ENCODE measurements at places on chromosomes 4 and X.

DNA sequence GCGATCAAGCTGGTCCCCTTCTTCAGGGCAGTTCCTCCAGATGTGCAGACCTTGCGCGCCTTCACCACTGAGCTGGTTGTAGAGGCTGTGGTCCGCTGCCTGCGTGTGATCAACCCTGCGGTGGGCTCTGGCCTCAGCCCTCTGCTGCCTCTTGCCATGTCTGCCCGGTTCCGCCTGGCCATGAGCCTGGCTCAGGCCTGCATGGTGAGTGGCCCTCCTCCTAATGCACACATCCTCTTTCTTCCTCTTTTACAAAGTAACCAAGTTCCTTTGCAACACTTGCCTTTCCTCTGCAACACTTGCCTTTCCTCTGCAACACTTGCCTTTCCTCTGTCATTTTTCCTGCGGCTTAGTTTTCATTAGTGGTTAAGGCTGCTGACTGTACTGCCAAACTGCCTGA, 1.8 kb downstream of the CCDC22 start:
- DNase-seq, result no peak

GRCh38 chr4:146333187-146333894, 119.0 kb downstream of the REELD1 start:
- DNase-seq, result no peak

- no peak for DNase-seq
Observed at GRCh38 chrX:48003367-48003757, 427 bp downstream of the ZNF182 start.

GRCh38 chr4:124804584-124804983, 92.1 kb upstream of the ANKRD50 start:
- DNase-seq, result no peak

DNA sequence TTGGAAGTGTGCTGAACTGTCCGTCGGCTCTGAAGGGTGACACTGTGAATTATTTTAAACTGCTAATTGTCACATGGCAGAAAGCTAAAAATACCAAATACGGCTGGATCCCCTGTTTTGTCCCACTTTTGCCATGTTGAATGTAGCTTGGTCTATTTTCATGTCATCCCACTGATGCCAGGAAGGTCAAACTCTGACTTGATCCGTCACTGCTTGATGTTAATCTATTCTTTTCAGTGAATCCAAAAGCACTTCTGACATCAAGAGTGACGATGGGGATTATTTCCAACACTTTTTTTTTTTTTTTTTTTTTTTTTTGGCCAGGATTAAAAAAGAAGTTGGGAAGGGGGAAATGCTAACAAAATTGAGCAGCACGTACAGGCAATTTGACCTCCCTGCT, 734.6 kb upstream of the TENM3 start:
- no peak for DNase-seq

DNA sequence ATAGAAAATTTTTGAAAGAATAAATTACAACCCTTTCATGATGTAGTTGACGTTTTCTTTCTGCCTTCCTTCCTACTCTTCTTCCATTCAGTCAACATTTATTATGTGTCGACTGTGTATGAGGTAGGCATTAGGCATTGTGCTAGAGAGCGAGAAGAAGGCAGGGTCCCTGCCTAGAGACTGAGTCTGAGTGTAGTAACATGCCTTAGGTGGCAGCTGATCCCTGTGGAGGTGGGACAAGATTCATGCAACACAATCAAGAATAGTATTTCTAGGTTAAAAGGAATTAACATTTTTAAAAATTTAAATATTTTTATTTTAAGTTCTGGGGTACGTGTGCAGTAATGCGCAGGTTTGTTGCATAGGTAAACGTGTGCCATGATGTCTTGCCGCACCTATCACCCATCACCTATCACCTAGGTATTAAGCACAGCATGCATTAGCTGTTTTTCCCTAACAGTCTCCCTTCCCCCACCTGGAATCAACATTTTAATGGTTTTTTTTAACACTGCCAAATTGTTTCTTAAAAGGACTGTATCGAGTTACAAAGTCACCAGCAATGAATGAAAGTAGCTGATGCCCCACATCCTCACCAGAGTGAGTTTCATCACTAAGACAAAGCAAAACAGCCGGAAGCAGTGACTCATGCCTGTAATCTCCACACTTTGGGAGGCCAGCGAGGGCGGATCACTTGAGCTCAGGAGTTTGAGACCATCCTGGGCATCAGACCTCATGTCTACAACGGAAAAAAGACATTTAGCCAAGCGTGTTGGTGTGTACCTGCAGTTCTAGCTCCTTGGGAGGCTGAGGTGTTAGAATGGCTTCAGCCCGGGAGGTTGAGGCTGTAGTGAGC, 84.0 kb downstream of the WWC2 start:
- DNase-seq, result no peak

DNA sequence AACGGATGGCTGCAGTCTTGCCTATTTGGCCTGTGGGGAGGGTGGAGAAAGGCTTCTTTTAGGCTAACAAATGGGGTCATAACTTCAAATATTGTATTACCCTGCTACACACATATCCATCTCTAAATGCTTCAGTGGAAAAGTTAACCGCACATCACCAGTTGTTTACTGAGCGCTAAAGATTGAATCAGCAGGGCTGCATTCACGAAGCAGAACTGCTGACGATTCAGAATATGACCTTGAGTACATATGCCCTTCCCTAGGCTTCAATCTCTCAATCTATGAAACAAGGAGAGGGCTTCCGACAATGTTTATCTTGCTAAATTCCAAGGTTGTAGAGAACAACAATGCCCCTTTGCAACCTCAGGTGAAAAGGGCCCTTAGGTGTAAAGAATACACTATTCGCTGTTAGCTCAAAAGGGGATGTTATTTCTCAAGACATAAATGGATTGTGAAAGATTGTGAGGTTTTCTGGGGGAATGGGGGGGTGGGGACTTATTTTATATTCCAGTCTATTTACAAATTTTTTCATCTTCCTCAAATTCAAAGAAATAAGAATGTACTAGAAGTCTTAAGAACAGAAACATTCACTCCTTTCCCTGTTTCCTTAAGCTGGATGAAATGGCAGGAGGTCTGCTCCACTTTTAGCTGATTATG, 2.6 kb upstream of the ATP6AP2 start:
- DNase-seq, result no peak

DNA sequence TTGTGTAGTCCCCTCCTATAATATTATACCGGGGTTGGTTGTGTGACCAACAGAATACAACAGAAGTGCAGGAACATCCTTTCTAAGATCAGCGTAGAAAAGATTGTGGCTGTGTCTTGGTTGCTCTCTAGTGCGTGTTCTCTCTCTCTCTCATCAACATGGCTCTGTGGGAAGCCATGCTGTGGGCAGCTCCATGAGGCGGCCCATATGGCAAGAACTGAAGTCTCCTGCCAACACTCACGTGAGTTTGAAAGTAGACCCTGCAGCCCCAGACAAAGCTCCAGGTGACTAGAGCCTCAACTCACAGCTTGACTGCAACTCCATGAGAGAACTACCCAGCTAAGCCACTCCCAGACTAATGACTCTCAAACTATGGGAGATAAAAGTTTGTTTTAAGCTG, 118.7 kb downstream of the TSPAN5 start:
- DNase-seq, result no peak

GRCh38 chrX:65591206-65591605, 56.6 kb upstream of the LAS1L start:
- DNase-seq, result no peak

- no peak for DNase-seq
Observed at GRCh38 chr4:5801696-5802095, 90.7 kb downstream of the EVC start.

DNA sequence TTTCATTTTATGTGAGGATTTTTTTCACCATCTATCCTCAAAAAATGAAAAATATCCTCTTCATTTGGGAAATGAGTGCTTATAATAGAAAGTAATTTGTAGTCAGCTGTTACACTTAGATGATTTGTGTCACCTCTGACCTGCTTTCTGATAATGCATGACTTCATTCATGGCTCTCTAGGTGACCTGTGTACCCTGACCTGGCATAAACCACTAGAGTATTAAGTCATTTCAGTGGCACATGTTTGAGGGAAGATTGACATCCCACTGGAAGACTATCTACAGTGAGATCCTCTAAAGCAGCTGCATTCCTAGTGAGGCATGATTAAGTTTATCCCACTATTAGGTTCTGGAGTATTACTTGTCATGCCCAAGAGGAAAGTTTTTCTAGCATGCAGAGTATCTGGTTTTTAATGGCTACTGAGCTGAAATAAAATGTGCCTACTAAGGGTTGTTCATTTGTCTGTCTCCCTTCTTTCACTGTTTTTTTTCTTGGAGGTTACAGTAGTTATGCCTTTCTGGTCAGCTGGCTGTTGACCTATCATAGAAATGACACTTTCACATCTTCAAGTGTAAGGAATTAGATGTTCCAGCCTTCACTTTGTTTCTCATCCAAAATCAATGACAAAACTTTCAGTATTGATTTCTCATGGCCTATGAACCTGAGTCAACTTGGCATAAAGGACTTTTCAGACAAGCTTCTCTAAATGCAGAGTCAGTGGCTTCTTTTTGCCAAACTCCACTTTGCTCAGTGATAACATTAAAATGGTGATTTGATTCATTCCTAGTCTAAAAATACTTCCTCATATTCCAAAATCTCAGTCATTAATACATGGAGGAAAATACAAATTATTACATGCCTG, 33.1 kb downstream of the TET2 start:
- no peak for DNase-seq

GRCh38 chr4:164428561-164428960, 325.4 kb upstream of the SMIM31 start:
- DNase-seq, result no peak

DNA sequence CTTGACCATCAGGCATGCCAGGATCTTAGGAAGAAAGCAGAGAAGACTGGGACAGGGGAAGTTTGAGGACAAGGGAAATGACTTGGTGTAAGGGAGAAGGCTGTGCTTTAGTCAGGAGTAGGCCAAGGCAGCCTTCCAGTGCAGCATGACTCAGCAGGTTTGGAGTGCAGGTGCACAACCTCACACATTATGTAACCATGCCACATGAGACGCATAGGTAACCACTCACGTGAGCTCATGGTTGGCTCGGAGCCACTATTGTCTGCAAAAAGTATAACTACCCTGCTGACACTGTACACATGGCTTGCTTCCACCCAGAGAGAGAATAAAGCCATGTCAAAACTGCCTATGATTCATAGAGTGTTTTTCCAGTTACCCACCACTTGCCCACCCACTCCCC, 715.9 kb downstream of the SMARCA1 start:
- DNase-seq, result no peak

DNA sequence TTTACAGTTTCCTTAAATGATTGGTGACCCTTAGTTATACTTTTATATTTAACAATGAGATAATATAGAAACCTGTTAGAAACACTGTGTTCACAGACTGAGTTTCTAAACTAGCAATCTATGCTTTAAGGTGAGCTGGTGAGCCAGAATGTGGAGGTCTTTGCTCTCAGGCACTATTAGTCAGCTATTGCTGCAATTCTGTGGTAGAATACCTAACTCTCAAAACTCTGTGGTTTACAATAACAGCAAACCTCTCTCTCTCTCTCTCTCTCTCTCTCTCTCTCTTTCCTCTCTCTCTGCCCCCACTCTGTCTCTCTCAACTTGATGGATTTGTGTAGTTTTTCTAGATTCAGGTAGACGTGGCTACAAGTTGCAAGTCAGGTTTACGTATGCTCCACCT, 17.6 kb upstream of the LCORL start:
- DNase-seq, result no peak

DNA sequence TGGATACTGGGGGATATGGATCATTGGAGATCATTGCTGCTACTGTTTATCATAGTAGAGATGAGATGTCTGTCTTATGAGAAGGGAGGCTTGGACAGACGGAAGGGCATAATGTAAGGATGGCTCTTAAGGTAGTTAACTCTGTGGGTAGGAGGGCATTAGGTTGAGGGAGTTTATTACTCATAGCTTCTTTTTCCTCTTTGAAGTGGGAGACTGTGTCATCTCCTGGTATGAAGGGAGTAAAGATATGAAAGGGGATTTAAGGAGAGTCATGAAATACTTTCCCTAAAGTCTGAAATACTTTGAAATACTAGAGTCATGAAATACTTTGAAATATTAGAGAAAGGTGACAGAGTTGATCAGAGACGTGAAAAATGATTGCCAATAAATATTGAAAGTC, 255.5 kb upstream of the PITX2 start:
- no peak for DNase-seq

DNA sequence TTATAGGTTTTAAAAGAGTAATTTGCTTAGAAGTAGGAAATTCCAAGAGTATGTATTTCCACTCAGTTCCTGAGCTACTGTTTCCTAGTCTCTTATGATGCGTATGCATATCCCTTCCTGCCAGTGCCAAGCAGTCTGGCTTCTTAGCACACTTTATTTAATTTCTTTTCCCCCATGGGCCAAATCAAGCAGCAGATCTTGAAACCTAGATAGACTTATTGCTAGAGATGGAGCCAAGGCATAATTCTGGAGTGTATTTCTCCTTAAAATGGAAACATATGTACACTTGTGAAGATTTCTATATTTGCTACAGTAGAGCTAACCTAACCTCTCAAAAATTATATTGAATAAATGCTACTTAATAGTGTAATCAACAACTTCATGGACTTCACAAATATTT, 2337.6 kb downstream of the PCDH7 start:
- DNase-seq, result no peak
